Activated CD4-positive, CD25-positive, alpha-beta regulatory T cell (primary cell): ENCODE measurements at places on chromosomes 16 and 17.

GRCh38 chr16:50351116-50351515 lies 17.7 kb downstream of the BRD7 start:
- DNase-seq: no peak

DNA sequence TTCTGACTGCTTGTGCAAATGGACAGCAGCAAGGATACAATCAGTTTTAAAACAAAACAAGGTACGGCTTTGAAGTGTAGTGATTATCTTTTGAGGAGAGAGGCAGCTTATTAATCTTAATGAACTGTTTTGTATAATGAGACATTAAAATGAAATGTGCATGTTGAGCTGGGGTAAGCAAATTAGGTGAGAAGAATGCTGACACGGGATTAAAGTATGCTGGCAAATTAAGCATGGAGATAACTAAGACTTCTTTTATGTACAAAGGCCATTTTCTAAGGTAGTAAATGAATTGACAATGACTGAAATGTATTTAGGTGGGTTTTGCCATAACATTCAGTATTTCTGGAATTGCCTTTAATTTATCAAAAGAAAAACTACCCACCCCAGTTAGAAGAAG lies 18.7 kb downstream of the DNAJC7 start:
- DNase-seq: no peak

DNA sequence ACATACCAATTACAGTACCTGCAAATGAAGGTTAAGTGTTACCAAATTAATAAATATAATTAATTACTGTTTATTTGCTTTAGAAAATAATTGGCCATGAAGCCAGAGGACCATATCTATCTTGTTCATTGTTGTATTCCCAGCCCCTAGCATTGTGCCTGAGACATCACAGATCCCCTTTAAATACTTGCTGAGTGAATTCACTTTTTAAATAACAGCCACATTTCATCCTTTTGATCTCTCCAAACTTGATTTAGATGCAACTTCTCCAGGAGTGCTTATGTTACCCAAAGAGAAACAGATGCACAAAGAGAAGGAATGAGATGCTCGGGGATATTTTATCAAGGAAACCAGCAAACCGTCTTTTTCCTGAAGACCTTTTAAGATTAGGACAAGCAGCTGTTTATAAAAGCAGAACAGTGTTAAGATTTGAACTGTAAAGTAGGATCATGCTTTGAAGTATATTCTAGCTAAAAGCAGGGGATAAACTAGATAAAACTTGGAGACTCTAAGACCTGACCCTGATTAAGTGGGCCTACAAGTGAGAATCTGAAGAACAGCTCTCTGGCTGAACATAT lies 66.3 kb downstream of the CHD9 start:
- DNase-seq: no peak

- no peak for DNase-seq
Measured at GRCh38 chr16:85612191-85612800, 826 bp upstream of the GSE1 start.

DNA sequence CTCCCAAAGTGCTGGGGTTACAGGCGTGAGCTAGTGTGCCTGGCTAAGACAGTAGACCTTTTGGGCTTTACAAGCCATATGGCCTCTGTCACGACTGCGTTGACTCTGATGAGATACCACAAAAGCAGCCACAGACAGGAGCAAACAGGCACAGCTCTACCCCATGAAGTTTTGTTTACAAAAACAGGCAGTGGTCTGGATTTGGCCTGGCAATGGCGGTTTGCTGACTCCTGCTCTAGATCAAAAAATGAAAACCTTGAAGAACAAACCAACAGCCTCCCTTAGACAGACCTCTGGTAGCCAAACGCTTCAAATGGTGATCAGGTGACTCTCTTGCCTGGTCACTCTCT lies 20.7 kb downstream of the SLC43A2 start:
- DNase-seq: no peak

GRCh38 chr17:36089888-36090836 lies at the start of gene CCL3:
Gene CCL3 (minus strand): TSS chr17:36090143. CDS start chr17:36090058, 85 bp downstream.
- DNase-seq: no peak

GRCh38 chr16:11737713-11738112 lies 4.9 kb downstream of the TXNDC11 start:
- no peak for DNase-seq

DNA sequence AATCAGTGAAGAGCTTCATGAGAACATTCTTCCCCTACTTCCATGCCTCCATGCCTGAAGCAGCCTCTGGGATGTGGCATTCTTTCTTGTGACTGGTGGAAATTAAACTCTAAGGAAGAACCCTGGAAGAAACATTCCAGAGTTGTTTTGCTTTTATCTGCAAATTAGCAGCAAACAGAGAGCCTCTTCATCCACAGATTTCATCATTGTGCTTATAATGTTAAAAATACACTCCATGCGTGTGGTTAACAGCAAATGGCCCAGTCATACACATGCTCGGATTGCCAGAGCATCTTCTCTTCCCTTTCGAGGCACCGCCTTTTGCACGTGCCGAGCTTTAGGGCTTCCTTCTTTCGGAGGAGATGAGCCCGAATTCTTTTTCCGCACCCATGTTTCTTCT lies 411.3 kb downstream of the SNX29 start:
- DNase-seq: no peak

- DNase-seq: no peak
Measured at GRCh38 chr17:57773557-57773956, 28.5 kb upstream of the CCDC182 start.

- DNase-seq: no peak
Measured at GRCh38 chr16:81661082-81661481, 118.0 kb upstream of the PLCG2 start.

DNA sequence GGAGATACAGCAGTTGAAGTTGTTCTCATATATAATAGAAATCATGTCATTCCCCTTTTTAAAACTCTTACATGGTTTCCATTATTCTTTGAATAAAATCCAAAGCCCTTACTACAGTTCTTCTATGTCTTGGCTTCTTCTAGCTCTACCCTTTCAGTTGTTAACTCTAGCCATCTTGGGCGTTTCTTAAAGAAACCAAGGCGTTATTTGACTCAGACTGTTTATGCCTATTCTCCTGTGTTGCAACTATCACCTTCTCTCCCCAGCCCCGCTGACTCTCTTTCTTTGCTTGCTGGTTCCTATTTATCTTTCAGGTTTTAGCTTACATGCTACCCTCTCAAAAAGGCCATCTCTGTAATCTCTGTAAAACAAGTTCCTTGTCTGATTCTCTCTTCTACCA lies 32.7 kb downstream of the NFATC3 start:
- DNase-seq: no peak

GRCh38 chr16:81465375-81465943 lies 20.9 kb downstream of the CMIP start:
- DNase-seq: no peak

GRCh38 chr16:57123974-57124674 lies 31.7 kb downstream of the CPNE2 start:
- no peak for DNase-seq

DNA sequence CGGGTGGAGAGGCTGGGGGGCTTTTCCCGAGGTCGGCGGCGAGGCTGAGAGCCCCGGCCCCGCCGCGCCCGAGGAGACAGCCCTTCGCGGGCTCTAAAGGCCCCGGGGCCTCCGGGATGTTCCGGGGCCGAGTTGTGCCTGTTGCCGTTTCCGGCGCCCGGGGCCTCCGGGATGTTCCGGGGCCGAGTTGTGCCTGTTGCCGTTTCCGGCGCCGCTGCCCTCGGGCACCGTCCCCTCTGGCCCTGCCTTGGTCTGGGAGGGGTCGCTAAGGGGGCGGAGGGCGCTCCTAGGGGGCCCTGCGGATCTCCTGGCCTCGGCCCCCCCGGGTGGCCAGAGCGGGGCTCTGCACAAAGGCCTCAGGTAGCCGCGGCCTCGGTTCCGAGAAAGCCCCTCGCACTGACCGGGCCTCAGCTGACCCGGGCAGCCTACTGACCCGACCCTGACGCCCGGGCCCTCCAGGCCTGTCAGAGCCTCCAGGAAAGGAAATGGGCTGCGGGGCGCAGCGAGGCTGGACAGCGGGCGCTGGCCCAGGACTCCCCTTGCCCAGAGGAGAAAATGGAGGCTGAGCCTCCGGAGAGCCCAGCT lies 24.2 kb downstream of the ACTG1 start:
- DNase-seq: no peak

DNA sequence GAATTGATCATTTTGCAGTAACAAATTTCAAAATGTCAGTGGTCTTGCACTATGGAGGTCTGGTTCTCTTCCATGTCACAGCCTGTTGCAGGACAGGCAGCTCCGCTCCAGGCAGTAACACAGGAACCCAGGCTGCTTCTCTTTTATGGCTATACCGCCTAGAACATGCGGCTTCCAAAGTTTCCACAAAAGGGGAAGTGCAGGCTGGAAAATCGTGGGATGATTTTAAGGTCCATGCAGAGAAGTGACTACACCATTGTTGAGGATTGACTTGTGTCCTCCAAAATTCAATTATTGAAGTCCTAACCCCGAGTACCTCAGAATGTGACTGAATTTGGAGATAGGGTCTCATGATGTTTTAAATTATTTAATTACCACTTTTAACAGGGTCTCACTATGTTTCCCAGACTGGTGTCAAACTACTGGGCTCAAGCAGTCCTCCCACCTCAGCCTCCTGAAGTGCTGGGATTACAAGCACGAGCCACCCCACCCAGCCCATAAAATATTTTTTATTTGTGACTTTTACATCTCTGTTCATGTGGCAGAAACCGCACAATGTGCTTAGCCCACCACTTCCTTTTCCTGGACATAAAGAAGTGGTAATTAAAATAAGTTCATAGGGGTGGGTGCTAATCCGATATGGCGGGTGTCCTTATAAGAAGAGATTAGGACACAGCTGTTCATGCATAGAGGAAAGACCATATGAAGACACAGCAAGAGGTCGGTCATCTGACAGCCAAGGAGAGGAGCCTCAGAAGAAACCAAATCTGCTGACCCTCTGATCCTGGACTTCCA lies 279.2 kb upstream of the RPL38 start:
- no peak for DNase-seq

DNA sequence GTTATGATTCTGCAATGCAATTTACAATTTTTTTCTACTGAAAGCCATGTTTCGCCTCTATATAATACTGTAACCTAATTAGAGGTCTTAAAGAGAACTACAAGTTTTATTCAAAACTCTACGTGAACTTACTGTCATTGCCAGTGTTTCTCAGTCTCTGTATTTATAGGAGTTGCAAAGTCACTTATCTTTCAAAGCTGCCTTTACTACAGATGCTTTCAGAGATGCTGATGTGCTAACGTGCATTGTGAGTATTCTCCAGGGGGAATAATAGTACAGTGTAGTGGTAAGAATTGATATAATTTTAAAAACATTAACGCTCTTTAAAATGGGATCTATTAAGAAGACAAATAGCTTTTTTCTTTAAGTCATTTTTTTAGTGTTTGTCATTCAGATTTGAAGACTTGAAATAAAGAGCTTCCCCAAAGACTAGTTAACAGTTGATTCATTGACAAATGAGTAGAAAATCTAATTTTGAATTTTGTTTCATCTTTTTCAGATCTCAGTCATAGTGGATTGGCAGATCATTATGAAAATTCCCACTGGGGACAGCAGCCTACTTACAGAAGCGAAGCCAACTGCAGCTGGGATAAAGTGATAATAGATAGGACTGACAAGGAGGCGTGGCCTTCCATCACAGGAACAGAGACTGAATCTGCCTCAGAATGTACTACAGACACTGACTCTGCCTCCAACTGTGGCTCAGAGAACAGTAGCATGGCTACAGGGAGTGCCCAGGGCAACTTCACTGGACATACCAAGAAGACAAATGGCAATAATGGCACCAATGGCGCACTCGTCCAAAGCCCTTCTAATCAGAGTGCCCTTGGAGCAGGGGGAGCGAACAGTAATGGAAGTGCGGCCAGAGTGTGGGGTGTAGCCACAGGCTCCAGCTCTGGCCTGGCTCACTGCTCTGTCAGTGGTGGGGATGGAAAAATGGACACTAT lies 79.9 kb downstream of the TMC6 start:
- no peak for DNase-seq

- no peak for DNase-seq
Measured at GRCh38 chr17:32350666-32351418, 885 bp downstream of the ZNF207 start.

DNA sequence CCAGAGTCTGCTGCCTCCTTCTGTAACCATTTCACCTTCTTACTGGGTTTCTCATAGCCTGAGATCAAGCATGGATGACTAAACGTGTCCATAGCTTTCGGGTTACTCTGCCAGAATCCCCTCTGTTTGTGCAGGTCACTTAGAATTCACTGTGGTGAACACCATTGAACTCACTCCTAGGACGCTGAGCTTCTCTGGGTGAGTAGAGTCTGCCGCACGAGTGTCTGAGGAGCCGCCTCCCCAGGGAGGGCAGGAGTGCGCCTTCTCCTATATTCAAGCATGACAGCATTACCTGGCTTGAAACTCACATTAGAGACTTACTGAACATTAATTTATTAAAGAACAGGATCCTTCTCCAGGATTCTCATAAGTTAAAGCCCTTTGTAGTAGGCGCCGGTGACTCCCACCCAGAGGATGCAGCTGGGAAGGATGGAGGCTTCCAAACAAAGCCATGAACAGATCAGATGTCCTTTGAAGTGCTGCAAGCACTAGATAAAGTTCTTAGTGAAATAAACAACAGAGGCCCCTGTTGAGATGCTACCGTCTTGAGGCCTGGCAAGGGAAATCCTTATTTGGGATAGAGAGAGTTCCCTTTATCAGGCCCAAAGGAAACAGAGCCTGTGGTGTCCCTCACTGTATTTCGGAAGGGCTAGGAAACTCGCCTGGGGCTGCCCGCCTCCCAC lies 144.6 kb upstream of the PLCG2 start:
- no peak for DNase-seq

DNA sequence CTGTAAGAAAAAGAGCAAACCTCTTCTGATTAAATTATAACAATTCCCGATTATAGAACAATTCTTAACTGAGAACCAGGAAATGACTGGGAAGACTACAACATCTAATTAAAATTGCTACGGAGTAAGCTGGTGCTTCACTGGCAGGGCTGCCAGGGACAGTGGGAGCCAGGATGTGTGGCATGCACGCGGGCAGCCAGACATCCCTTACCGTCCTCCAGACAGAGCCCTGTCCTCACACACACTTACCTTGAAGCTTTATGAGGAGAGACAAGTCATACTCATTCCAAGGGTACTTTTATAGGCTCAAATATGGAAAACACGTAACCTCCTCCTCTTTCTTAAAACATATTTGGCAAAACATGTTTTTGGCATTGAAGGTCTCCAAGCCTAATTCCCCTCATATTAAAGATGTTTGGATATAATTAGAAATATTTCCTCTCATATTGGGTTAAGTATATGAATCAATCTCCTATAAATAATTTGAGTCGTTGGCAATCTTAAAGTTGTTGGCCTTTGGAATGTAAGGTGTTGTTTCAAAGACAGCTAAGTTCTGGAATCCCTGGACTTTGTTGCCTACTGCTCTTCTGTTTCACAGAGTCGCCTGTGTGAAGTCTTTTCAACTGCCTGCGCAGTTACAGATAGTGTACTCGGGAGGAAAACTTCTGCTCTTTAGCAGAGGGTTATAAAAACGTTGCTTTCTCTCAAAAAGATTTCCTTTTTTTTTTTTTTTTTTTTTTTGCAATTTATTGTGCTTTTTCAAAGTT lies at the start of gene MYH1:
MYH1 (minus strand) TSS at position 272 of the 767 bp plus-strand sequence. CDS start 1,900 bp downstream, outside the sequence.
- no peak for DNase-seq

DNA sequence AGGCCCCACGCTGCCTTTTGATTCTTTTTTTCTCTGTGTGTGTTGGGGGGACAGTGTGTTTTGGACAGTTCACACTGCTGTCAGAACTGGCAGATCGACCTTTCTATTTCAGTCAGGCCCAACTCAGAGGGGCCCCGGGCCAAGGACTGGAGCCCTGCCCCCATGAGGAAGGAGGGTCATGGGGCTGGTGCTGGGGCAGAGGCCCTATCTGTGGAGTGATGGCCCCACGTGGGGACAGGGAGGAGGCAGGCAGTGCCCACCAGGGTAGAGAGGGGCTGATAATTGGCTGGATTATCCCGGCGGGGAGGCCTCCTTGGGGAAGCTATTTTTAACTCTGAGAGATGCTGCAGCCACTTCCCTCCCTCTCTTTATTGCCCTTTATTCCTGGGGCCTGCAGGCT lies 5.7 kb upstream of the KCNJ12 start:
- no peak for DNase-seq
